ENCODE measurements at places on chromosomes 16 and 17.

- DNase-seq, result no peak
These were observed 3.5 kb downstream of the MARVELD3 start for GRCh38 chr16:71629278-71630016.

GRCh38 chr17:49703557-49704277 is 4.0 kb downstream of the SLC35B1 start:
- no peak for DNase-seq

GRCh38 chr17:8162997-8163977 is 539 bp upstream of the VAMP2 start:
- DNase-seq, result no peak

DNA sequence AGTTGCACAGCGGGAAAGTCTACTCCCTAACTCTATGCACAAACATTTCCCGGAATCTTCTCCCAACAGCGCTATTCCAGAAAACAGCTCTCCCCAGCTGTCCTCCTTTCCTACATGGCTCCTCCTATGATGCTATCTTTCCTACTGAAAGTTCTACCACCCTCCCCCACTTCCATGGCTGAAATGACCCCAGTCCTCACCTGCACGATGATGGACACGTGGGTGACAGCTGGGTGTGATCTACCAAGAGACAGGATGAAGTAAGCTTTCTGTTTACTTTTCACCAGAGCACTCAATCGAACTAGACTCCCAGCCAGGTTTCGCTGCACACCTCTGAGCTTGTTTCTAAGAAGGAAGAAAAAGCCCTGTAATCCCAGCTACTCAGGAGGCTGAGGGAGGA is 10.7 kb downstream of the CTC1 start:
- DNase-seq, result no peak

GRCh38 chr16:77579351-77579891 is 142.9 kb upstream of the NUDT7 start:
- DNase-seq, result no peak

DNA sequence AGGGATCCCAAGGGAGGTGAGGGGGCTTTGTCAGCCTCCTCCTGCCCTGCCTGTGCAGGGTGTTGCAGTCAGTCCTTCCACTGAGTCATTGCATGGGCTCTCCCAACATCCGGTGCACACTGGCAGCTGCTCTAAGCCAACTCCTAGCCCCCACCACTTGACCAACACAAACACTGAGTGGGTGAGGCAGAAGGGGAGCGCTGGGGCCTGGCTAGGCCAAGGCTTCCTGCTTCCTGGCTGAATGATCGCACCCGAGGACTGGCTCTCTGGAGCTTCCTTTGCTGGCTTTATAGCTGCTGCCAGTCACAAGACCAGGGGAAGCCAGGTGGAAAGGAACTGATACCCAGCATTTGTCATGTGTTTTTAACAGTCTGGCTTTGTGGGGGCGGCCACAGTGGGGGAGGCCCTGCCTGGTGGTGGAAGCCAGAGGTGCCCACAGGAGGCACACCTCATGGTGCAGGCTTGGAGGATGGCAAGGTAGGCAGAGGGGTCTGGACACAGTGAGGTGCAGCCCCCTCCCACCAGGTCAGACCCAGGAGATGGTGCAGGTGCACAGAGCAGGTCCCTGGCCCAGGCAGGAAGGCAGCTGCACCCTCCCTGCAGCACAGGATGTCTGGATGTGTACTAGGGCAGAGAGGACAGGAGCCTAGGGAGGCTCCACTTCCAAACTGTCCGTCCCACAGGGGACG is 6.8 kb downstream of the MPG start:
- peak; percentile 39 for DNase-seq

GRCh38 chr17:41547921-41548843 is 20.1 kb upstream of the KRT19 start:
- DNase-seq, result peak; percentile 57

DNA sequence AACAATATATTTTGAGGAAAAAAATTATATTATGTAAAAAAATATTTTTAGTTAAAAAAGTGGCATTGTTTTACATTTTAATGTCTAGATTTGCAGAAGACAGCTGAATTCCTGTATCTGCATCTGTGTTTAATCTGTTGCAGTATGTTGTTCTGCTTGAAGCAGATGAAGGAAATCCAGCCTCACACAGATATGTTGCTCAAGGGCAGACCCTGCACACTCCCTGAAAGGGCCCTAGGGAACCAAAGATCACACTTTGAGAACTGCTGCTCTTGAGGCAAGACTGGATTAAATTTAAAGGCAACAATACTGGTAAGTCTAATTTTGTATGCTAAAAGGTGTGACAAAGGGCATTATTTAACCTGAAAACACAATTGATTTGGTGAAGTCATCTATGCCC is 16.4 kb upstream of the SLC6A4 start:
- DNase-seq, result no peak

DNA sequence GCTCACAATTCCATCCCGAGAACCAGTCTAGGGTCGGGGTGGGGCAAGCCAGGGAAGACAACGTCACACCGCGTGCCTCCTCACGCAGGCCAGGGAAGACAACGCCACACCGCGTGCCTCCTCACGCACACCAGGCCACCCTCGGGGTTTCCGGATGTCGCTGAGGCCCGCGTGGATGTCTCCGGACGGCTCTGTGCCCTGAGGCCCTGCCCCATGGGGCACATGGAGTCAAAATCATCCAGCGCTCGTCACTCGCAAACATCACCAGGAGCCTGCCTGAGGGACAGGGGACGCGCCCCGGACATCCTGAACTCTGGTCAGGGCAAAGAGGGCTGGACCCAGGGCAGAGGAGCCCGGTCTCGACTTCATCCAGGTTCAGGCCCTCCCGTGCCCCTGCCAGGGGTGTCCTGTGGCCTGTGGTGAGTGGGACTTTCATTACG is 3.7 kb downstream of the TMEM204 start:
- DNase-seq, result no peak

GRCh38 chr16:8595783-8596182 is 5.5 kb upstream of the TMEM114 start:
- DNase-seq, result no peak

DNA sequence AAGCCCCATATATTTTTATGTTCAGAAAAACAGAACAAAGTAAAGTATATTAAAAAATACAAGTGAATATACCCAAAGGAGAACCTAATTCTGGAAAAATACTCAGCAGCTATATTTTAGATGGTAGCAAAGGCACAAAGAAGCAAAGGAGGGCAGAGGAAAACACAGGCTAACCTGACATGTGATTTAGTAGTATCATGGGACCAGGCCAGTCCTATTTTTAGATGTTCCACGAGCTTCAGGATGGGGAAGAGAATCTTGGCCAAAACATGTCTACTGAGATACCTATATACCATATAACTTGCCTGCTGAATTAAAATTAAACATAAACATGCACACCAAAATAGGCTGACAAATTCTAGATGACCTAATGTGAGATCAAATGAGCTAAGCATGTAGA is 32.9 kb downstream of the SMYD4 start:
- DNase-seq, result no peak

GRCh38 chr16:28897826-28898225 is 19.5 kb downstream of the ATP2A1 start:
- DNase-seq, result no peak

DNA sequence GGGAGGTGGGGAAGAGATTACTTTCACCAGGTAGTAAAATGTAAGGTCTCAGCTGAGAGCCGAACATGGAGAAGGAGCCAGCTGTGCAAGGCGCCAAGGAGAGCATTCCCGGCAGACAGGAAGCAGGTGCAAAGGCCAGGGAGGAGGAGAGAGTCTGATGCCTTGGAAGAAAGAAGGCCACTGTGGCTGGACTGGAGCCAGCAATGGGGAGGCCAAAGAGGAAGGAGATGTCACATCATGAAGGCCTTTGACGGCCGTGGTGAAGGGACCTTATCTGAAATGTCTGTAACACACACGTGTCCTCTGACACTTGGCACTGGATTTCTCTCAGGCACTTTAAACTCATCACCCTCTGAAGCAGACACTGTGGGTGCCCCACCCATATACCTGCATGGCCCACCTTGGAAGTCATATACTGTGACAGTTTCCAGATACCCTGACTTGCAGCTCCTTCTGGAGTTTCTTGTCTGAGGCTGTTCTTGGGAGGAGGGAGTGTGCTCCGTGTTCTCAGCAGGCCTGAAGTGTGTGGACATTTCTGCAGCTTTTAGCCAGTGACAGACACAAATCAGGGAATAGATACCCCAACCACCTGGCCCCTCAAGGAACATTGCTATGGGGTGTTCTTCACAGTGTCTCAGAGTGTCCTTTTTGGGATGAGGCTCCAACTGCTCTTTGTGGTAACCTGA is 1.9 kb upstream of the SLC5A2 start:
- no peak for DNase-seq

- DNase-seq, result peak; percentile 2
These were observed 271.5 kb upstream of the C16orf82 start for GRCh38 chr16:26795184-26795583.

- no peak for DNase-seq
These were observed 725 bp downstream of the NT5C3B start for GRCh38 chr17:41835214-41835799.
